ENCODE measurements at places on chromosomes 11 and 22.

DNA sequence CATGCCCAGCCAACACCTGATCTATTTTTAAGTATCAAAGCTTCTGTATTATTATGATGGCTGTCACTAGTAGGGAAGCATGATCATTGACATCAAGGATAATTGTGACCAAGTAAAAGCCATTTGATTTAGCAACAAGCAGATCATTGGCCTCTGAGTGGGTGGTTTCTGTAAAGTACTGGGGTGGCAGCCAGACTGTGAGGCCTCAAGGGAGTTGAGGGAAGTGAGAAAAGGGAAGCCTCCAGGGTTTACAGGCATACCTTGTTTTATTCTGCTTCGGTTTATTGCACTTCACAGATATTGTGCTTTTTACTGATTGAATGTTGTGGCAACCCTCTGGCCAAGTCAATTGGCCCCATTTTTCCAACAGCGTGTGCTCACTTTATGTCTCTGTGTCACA, 60.1 kb downstream of the PRR5L start:
- ATAC-seq, result no peak
- H3K4me3 ChIP-seq, result no peak overlapping the region
- H3K4me1 ChIP-seq, result peaks cover 27% of the 10 kb centered on the region

- H3K27me3 ChIP-seq, result no peaks in the 10 kb centered on the region
- H3K4me3 ChIP-seq, result no peak overlapping the region
- H3K27ac ChIP-seq, result no peak overlapping the region
- no peaks in the 10 kb centered on the region for H3K36me3 ChIP-seq
- H3K4me1 ChIP-seq, result no peaks in the 10 kb centered on the region
Measured at GRCh38 chr11:93773045-93773477, 11.0 kb upstream of the MED17 start.

- peak; percentile 89 for ATAC-seq
- no peaks in the 10 kb centered on the region for H3K4me1 ChIP-seq
- H3K27ac ChIP-seq, result no peak overlapping the region
- no peaks in the 10 kb centered on the region for H3K36me3 ChIP-seq
Measured at GRCh38 chr11:123246749-123247495, 51.9 kb upstream of the CLMP start.

GRCh38 chr11:31499576-31500178, 9.7 kb downstream of the IMMP1L start:
- H3K4me1 ChIP-seq, result peaks cover 9% of the 10 kb centered on the region
- H3K27me3 ChIP-seq, result no peaks in the 10 kb centered on the region
- peaks cover 43% of the 10 kb centered on the region for H3K36me3 ChIP-seq
- no peak overlapping the region for H3K4me3 ChIP-seq
- ATAC-seq, result no peak

GRCh38 chr22:16866167-16866566, 41.0 kb upstream of the XKR3 start:
- no peaks in the 10 kb centered on the region for H3K36me3 ChIP-seq
- no peaks in the 10 kb centered on the region for H3K4me1 ChIP-seq
- no peak overlapping the region for H3K4me3 ChIP-seq
- H3K27ac ChIP-seq, result no peak overlapping the region
- ATAC-seq, result no peak

DNA sequence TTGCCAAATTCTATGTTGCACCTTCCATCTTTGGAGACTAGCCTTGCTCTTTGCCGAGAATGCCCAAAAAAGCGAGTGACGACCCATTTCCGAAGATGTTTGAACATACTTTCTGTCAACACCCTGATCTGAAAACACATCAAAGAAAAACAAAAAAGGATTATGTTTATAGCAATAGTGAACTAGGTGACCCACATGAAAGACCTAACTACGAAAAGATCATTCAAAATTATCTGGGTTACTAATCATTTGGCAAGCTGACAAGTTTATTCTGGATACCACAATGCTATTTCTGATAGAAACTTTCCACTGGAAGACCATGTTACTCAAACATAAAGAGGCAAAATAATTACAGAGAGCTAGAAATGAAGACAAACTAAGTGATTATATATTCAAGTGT, 27.0 kb downstream of the KCNJ1 start:
- H3K4me3 ChIP-seq, result peak overlapping the region; percentile 66
- H3K36me3 ChIP-seq, result no peaks in the 10 kb centered on the region
- H3K27ac ChIP-seq, result peak overlapping the region; percentile 69
- peaks cover 49% of the 10 kb centered on the region for H3K4me1 ChIP-seq
- no peaks in the 10 kb centered on the region for H3K27me3 ChIP-seq
- peak; percentile 50 for ATAC-seq

DNA sequence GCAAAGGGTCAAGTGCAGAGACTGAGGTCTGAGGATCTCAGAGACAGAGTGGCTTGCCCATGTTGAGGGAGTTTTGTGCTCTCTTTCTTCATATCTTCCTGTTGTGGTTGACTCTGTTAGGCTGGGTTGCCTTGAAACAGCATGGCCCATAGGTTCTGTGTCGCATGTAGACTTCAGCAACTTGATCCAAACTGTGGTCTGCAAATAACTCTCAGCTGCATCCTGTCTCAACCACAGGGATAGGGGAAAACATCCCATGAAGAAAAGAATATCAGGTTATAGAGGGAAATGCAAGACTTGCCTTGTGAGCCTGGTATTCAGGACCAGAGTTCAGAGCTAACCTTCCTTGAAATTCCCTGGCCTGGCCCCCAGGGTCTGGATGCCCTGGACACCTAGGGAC, 69.4 kb downstream of the FLI1 start:
- H3K36me3 ChIP-seq, result peaks cover 94% of the 10 kb centered on the region
- no peaks in the 10 kb centered on the region for H3K27me3 ChIP-seq
- H3K4me3 ChIP-seq, result no peak overlapping the region
- peaks cover 26% of the 10 kb centered on the region for H3K4me1 ChIP-seq
- H3K27ac ChIP-seq, result peak overlapping the region; percentile 50

DNA sequence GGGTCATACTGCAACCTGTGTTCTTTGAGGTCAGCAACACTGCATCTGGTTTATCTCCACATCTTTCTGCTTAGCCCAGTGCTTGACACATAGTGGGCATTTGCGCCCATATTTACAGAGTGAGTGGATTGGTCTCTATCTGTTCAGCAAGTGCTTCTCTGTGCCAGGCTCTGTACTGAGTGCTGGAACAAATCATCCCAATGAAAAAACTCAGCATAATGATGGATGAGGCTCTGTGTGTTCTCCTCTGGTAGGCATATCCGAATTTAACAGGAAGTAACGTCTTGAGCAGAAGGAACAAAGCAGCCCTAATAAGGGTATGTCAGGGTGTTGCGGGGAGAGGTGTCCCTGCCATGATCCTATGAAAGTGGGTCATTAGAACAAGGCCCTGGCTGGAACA, 46.0 kb downstream of the MCM5 start:
- no peak for ATAC-seq
- H3K4me1 ChIP-seq, result peaks cover 4% of the 10 kb centered on the region
- peaks cover 14% of the 10 kb centered on the region for H3K36me3 ChIP-seq
- no peaks in the 10 kb centered on the region for H3K27me3 ChIP-seq

GRCh38 chr22:37094239-37094638, 15.3 kb downstream of the TMPRSS6 start:
- peak overlapping the region; percentile 90 for H3K27ac ChIP-seq
- H3K4me3 ChIP-seq, result peak overlapping the region; percentile 67
- peaks cover 52% of the 10 kb centered on the region for H3K4me1 ChIP-seq
- no peaks in the 10 kb centered on the region for H3K27me3 ChIP-seq
- peaks cover 50% of the 10 kb centered on the region for H3K36me3 ChIP-seq
- no peak for ATAC-seq

DNA sequence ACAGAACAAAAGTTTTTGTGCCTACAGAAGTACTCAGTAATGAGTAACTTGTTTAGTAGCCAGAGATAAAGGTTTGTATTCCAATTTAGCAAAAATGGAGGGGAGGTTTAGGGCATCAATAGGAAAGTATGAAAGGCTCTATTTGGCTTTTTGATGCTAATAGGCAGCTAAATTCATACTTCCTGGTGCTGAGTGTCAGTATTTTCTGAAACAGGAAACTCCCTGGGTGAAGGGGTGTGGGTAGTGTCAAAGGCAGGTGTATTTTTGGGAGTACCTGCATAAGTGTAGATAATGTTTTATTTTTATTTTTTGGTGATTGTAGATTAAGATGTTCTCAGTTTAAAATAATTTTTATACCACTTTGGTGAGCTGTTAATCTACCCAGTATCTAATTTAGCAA, 29.3 kb upstream of the MMP7 start:
- H3K4me1 ChIP-seq, result peaks cover 16% of the 10 kb centered on the region
- H3K4me3 ChIP-seq, result no peak overlapping the region
- H3K27me3 ChIP-seq, result no peaks in the 10 kb centered on the region
- H3K27ac ChIP-seq, result no peak overlapping the region
- H3K36me3 ChIP-seq, result no peaks in the 10 kb centered on the region

GRCh38 chr11:83723999-83724398, 437.8 kb upstream of the CCDC90B start:
- H3K27ac ChIP-seq, result no peak overlapping the region
- peaks cover 9% of the 10 kb centered on the region for H3K27me3 ChIP-seq
- H3K36me3 ChIP-seq, result no peaks in the 10 kb centered on the region
- no peak for ATAC-seq

DNA sequence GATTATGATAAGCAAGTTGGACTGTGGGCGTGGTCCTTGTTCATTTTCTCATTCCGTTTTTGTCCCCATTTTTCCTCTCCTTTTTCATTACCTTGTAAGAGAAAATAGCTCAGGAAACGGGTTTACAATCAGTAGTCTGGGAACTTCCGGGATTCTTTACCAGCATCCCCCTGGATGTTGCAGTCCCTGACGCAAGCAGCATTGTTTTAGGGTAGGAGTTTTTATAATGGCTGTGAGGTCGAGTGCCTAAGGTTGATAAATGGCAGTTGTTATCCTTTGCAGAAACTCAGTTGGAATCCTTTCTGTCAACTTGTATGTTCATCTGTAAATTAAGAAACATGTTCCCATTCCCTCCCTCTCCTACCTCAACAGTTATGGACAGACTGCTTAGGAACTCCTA, 68.3 kb downstream of the ARHGEF12 start:
- no peaks in the 10 kb centered on the region for H3K27me3 ChIP-seq
- H3K27ac ChIP-seq, result no peak overlapping the region

DNA sequence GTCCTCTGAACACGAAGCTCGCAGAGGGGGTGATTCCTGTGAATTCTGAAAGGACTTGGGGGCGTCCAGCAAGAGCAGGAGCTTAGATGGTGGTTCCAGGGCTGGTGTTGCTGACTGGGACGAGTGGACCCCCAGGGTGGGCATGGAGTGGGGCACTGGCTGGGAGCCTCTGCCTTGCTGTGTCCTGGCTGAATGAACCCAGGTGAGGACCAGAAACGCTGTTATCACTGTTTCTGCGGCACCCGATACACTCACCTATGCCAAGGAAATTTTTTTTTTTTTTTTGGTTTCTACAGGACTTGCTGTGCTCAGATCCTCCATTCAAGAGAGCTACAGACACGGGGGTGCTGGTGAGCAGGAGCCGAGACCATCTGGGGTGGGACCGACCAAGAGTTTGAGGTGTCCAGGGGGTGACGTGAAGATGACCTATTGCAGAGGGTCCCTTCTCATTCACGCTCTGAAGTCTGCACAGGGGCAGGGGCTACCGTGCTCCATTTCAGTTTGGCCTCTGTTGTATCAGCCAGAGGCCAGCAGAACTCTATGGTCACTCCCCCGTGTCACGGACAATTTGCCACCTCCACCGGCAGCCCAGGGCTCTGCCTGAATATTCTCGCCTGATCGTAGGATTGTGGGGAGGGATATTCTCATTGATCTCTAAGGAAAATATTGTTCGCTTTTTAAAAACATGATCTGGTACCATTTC, 3.6 kb downstream of the SMIM38 start:
- no peaks in the 10 kb centered on the region for H3K36me3 ChIP-seq
- no peak overlapping the region for H3K27ac ChIP-seq
- no peak for ATAC-seq
- peaks cover 8% of the 10 kb centered on the region for H3K27me3 ChIP-seq
- no peak overlapping the region for H3K4me3 ChIP-seq

- no peak for ATAC-seq
- no peak overlapping the region for H3K27ac ChIP-seq
- H3K4me3 ChIP-seq, result no peak overlapping the region
Measured at GRCh38 chr11:85955531-85955930, 100.3 kb downstream of the CCDC83 start.

DNA sequence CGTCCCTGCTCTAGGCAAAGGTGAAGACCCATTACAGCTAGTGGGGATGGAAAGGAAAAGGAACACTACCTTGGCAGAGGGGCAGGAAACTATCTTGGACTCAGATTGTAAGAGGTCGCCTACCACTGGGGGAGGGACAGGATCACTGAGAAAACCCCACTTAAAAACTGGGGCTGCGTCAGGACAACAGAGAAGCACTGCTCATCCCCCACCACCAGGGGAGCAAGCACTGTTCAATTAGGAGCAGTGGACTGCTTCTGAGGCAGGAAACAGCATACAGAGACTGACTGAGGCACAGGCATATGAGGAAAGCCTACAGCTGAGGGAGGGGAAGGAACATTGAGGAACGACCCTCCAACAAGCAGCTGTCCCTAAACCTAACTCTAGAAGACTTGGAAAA, 20.8 kb upstream of the DLAT start:
- H3K36me3 ChIP-seq, result peaks cover 5% of the 10 kb centered on the region
- no peak for ATAC-seq
- no peaks in the 10 kb centered on the region for H3K4me1 ChIP-seq
- no peak overlapping the region for H3K4me3 ChIP-seq
- no peak overlapping the region for H3K27ac ChIP-seq
- H3K27me3 ChIP-seq, result peaks cover 15% of the 10 kb centered on the region

DNA sequence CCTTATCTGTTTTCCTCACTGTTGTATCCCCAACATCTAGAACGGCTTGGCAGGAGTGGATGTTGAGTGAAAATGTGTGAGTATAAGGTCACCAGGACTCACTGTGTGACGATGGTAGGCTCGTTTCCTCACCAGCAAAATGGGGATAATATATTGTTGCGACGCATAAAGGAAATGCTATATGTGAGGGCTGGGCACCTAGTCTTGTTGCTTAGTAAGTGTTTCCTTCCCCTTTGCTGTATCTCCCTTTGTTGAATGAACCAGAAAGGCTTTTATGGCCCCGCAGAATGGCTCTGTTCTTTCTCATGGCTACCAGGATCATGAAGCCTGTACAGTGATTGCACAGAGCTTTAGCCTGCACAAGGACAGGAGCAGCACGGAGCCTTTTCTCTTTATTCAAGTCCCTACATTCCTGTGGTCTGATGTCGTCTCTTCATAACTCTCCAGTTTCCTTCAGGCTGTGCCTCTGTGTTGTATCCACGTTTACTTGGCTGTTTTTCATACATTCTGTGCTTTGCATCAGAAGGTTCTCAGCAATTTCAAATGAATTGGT, 5.4 kb downstream of the TNRC6B start:
- H3K36me3 ChIP-seq, result peaks cover 5% of the 10 kb centered on the region
- H3K27ac ChIP-seq, result peak overlapping the region; percentile 73
- peak; percentile 62 for ATAC-seq
- peak overlapping the region; percentile 66 for H3K4me3 ChIP-seq
